ENCODE measurements at places on chromosomes 7 and 10. TPM values are rescaled to one million over a fixed set of nuclear protein-coding genes. Genes with fewer than 3 reads are reported as not detected.

Gene CYP3A5
- total RNA-seq, result 1,413 TPM

Gene EXOSC1
- 12.2 TPM for total RNA-seq

Gene SLC29A4
- total RNA-seq, result 13.9 TPM

Gene NACAD
- 0.09 TPM for total RNA-seq

Gene RBM20
- 0.08 TPM for total RNA-seq

Gene NRG3
- 0.50 TPM for total RNA-seq

Gene FBXW4
- total RNA-seq, result 54.1 TPM

Gene TRPV5
- 0.23 TPM for total RNA-seq

Gene OR2A42
- total RNA-seq, result not detected

Gene SEMA3A
- 0.25 TPM for total RNA-seq

Gene MLXIPL
- 384 TPM for total RNA-seq

Gene PPRC1
- 7.5 TPM for total RNA-seq

Gene ANKRD30A
- total RNA-seq, result not detected

Gene PLOD3
- total RNA-seq, result 32.1 TPM

Gene ZNF804B
- total RNA-seq, result not detected

Gene TBL2
- 16.5 TPM for total RNA-seq

Gene CREB5
- total RNA-seq, result 0.70 TPM

Gene IQCE
- 2.6 TPM for total RNA-seq

Gene CPED1
- total RNA-seq, result 8.5 TPM

Gene PAX4
- total RNA-seq, result not detected

Gene SLC26A3
- 0.19 TPM for total RNA-seq

Gene DNMBP
- total RNA-seq, result 3.8 TPM

Gene HABP2
- 147 TPM for total RNA-seq

Gene ARL3
- total RNA-seq, result 2.2 TPM

Gene WDFY4
- total RNA-seq, result 3.3 TPM

Gene AOAH
- 7.2 TPM for total RNA-seq

Data from liver (tissue), 10 donors.